ENCODE measurements at places on chromosomes 3 and 15.

DNA sequence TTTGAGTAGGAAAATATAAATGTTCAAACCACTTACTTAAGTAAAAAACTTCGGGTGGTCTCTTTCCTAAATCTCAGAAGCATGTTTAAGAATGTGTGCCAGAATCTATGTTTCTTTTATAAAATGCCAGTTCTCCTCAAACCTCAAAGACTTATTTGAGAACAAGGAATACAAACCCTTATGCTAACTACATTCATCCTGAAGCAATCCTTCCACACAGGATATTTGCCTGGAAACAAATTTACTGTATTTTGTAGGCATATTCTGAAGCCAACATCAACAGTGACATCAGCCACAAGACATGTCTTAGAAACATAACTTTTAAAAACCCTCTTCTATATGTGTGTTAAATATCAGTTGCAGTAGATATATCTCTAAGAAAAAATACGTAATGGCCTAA is 1077.0 kb downstream of the ROBO1 start:
- no peak for DNase-seq

DNA sequence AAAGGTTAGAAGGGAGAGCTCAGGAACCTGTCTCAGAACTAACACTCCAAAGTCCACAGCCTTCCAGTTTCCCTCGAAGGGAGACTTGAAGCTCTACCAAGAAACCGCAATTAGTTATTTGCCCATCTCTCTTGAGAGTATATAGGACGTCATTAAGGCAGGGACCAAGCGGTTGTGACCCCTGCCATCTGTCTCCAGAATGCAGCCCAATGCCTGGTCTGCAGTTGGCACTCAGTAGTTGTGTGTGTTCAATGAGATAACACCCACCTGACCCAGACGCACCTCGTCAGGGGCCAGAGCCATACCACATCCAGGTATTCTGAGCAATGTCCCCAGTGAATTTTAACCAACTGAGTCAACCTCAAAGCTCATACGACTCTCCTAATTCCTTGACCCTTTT is 251.0 kb downstream of the VPS13C start:
- no peak for DNase-seq

GRCh38 chr3:148062590-148062989 is 635.1 kb upstream of the AGTR1 start:
- DNase-seq: no peak

DNA sequence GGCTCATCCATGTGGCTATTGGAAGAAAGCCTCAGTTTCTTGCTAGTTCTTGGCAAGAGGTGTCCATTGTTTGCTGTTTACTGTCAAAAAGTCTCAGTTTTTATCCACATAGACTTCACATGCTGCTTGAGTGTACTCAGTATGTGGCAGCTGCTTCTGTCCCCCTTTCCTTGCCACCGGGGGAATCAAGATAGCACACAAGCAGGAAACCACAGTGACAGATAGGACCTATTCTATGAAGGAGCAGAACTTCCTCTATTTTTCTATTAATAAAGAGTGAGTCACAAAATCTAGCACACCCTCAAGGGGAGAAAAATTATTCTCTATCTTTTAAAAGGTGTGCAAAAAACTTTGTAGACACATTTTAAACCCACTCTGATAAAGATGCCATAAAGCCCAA is 121.4 kb upstream of the GMNC start:
- no peak for DNase-seq

GRCh38 chr3:105362021-105362665 is 4.6 kb upstream of the ALCAM start:
- no peak for DNase-seq

DNA sequence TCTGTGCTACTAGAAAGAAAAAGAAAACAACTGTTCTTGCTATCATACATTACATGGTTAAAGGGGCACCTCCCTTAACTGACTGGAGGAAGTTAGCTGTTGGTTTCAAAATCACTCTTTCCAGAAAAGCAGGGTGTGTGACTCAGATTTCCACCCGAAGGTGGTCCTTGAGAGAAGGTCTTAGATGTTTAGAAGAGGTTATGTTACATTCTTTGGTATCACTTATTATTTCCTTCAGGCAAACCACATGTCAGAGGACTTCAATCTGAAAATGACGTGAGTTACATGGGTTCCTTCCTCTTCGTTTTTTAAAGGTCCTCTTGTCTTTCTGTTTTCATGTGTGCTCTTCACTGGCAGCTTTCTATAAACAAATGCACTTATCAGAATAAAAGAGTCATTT is 307.9 kb upstream of the CBLB start:
- peak; percentile 71 for DNase-seq

GRCh38 chr3:144437989-144438388 is 466.4 kb downstream of the DIPK2A start:
- no peak for DNase-seq

DNA sequence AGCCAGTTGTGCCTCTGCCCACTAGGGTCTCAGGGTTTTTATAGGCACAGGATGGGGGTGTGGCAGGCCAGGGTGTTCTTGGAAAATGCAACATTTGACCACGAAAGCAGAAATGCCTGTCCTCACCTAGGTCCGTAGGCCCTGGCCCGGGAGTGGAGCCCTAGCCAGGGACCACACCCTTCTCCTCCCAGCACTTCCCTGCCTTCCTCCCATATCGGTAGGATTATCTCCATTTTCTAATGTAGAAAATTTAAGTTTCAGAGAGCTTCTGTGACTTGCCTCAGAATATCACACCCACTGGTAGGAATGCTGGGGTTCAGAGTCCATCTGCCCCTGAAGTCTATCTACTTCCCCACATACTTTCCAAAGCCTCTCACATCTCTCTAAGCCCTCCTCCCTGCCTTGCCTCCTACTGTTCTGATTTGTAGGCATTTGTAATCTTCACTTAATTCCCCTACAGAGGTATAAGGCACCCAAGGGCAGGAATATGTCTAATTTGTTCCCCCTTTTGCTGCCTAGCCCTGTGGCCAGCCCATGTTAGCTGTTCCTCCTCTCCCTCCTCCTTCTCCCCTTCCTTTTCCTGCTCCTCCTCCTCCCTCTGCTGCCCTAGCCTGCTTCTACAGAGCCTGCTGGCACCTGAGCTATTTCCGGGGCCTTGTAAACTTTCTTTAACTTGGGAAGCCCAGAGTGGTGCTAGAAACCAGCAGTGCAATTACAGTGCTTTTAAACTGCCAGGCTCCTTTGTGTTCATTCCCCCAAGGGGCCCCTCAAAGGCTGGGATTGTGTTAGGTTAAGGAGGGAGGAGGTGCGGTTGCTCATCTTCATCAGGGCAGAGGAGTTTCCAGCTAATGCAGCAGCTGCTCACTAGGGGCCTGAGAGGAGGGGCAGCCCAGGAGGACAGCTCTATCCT is 71.1 kb downstream of the MRPL46 start:
- no peak for DNase-seq

GRCh38 chr15:100124361-100124760 is 217.4 kb downstream of the ADAMTS17 start:
- DNase-seq: no peak

- no peak for DNase-seq
Observed at GRCh38 chr3:164890061-164890460, 188.2 kb downstream of the SI start.

- no peak for DNase-seq
Observed at GRCh38 chr15:84400017-84400740, 164.6 kb downstream of the GOLGA6L4 start.

DNA sequence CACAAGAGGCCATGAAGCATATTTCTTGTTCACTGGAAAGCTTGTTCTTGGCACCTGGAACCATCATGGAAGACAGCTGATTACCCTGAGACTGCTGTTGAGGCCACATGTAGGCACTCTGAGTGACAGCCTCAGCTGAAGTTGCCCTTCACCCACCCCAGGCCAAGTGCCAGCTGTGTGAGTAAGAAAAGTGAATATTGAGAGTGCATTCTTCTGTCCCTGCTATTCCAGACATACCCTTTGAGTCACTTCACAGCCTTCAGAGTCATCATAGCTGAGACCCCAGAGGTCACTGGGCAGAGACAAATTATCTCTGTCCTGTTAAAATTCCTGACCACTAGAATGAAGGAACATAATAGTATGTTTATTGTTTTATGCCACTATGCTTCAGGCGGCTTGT is 79.6 kb downstream of the NFKBIZ start:
- DNase-seq: no peak

- no peak for DNase-seq
Observed at GRCh38 chr3:76815561-76815960, 224.3 kb upstream of the ROBO2 start.

DNA sequence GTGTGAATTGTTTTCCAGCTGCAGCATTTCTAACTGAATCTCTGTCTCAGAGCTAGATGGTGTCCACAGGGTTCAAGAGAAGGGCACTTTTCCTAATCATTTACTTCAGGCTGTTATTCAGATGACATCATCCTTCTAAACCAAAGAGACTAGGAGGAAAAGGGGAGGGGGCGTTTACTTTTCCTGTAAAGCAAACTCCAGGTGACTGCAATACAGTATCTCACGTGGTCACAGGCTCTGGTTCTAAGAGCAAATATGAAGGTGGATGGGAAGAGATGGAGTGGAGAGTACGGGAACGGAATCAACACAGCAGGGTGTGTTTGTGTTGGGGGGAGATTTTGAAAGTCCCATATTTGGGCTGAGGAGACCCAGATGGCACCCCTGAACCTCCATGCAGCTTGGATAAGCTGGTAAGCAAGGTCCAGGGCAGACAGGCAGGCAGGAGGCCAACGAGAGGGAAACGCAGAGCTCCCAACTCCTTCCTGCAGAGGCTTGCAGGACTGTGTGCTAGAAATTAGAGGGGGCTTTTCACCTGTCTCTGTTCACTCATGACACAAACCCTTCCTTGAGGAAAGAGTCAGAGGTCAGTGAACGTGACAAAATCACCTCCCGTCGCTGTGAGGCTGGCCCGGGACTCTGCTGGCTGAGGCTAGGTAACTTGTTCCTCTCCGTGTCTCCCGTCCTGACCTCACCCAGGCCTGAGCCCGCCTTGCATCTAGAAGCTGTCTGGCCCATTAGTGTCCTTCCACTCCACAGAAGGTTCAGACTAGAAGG is 151.2 kb downstream of the OPA1 start:
- no peak for DNase-seq

DNA sequence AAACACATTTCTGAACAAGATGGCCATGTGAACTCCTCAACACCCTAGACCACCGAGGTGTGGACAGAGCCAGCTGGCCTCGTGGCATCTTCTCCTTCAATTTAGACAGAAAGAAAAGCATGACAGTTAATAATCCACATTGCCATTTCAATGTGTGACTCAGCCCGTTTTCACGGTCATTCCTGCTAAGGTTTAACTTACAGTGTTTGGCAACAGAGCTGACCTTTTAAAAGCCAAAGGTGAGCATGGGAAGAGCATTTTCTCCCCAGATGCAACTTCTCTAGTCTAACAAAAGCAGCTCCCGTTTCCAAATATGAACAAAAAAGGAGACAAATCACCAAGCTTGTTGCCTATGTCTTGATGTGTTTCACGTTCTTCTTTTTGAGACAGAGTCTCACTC is 417.6 kb upstream of the WNT5A start:
- DNase-seq: no peak

- DNase-seq: peak; percentile 62
Observed at GRCh38 chr3:4401441-4401840, 65.6 kb downstream of the SUMF1 start.

DNA sequence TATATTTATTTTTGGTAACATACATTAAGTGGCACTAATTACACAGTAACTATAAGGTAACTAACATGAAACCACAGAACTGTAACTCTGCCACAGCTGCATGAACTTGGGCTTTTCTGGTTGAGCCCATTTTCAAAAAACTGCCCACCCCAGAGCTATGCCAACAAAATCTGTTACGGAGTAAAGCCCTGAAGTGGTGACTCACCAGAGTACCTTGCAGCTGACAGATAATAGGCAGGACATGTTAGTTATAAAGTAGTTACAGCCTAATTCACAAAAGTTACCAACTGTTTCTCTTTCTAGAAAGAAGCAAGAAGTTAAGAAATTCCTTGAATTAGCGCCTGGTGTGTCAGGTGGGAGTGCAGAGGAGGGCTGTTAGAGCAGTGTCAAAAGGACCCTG is 1.5 kb upstream of the GPX1 start:
- no peak for DNase-seq

GRCh38 chr3:155585384-155585783 is 159.5 kb downstream of the PLCH1 start:
- no peak for DNase-seq

- DNase-seq: no peak
Observed at GRCh38 chr3:9022305-9023225, 59.3 kb upstream of the RAD18 start.

- DNase-seq: no peak
Observed at GRCh38 chr3:48899273-48899672, 591 bp upstream of the SLC25A20 start.

Measured in activated CD4-positive, alpha-beta T cell treated with anti-CD3 and anti-CD28 coated beads for 48 hours (primary cell).